ENCODE measurements at places on chromosomes 12 and 14.

GRCh38 chr12:110932046-110932445, 11.7 kb upstream of the MYL2 start:
- peak; percentile 18 for DNase-seq

- no peak for DNase-seq
Observed at GRCh38 chr12:76943008-76943407, 64.2 kb upstream of the CSRP2 start.

DNA sequence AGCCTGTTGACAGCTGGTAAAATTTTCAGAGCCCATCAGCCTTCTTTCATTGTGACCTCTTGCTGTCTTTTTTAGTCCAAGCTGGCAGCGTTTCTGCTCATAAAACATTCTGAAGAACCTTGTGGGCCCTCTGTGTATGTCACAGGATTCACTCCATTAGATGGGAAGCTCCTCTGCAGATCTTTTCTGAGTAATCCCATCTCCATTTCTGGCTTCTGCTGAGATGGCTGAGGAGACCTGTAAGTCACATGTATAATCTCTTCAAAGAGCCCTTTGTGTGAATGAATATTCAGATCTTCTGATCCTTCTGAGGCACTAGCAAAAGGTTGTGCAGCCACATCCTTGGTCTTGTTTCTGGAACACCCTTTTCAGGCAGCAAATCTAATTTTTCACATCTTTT, 2.8 kb downstream of the RXYLT1 start:
- DNase-seq: no peak

- no peak for DNase-seq
Observed at GRCh38 chr12:47270782-47271664, 191.3 kb upstream of the AMIGO2 start.

DNA sequence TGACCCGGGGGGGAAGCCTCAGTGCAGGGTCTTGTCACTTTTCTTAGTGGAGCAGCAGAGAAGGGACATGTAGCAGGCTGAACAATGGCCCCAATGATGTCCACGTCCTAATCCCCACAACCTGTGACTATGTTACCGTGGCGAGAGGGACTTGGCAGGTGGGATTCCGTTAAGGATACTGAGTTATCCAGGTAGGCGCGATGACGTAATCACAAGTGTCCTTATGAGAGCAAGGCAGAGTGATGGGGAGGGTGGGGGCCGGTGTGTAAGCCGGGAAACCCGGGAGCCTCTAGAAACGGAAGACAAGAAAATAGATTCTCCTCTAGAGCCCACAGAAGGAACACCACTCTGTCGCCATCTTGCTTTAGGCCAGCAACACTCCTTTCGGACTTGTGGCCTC, 4.4 kb downstream of the OTUB2 start:
- DNase-seq: no peak

- DNase-seq: no peak
Observed at GRCh38 chr14:100523843-100524169, 63.4 kb downstream of the BEGAIN start.

DNA sequence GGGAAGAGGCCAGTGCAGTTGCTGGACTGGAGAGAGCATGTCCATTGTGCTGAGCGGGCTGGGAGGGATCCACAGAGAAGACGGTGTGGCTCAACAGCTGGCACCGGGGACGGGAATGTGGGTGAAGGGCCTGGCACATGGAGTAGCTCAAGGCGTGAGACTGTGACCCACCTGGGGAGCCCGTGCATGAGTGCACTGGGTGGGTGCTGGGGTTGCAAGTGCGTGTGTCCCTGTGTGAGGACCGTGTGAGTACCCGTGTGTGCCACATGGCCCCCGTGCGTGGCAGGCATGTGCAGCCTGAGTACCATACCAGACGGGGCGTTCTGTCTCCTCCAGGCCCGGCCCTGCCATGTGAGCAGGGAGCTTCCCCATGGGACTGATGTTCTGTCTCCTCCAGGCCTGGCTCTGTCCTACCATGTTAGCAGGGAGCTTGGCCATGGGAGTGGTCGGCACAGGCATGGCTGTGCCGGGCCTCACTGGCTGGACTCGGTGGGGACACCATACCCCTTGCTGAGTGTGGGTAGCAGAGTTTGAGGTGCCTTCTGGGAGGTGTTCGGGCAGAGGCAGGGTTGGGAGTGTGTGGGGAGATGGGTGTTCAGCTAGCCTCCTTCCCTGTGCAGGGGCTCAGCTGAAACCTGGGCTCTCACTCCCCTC, 234.4 kb downstream of the TMEM121 start:
- peak; percentile 44 for DNase-seq

DNA sequence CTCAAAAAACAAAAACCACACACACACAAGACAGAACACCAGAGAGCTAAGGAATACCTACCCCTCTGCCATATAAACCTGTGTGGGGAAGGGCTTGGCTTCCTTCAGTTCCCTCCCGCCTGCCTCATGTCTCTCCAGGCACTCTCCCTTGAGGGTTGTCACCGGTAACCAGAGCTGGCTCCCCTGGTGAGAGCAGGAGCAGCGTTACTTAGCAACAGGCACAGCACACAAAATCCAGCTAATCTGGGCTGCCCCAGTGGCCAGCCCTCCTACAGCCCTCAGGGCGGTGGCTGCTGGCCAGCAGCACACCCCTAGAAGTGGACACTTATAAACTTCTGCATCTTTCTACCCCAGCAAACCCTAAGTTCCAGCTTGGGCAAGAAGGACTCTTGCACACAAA, 21.6 kb upstream of the NR4A1 start:
- DNase-seq: peak; percentile 90

DNA sequence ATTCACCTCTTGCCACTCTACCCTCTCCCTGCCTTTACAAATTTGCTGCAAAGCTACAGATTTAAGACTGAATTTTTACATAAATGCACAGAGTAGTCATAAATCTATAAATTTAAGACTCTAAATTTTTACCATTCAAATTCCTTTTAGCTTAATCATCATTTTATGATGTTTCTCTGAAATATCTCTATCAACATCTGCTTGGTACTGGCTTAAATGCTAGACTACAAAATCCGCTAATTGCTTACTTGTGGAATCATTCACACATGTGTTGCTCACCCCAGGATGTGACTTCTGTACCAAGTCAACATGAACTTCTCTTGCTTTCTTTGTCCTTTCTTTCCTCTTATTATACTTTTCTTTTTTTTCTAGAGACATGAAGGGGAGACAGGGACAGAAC, 109.2 kb downstream of the GALC start:
- DNase-seq: no peak

GRCh38 chr12:71626098-71626497, 37.5 kb downstream of the ZFC3H1 start:
- DNase-seq: no peak

GRCh38 chr12:132362996-132363660, 33.7 kb upstream of the GALNT9 start:
- peak; percentile 61 for DNase-seq

GRCh38 chr14:34243401-34243800, 218.6 kb downstream of the SPTSSA start:
- DNase-seq: no peak

DNA sequence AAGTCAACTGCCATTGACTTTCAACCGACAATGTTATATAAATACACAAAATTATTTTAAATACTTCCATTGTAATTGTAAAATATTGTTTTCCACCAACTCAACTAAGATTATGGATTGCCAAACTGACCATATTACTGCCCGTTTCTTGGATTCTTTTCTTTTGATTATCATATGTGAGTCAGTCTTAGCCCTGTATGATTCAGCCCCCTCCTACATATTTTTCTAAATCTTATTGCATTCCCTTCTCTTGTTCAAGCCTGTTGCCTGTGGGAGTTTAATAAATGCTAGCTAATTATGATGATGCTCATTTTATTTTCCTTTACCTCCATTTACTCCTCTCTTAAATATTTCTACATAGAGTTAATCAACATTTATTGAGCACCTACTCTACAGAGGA, 6.8 kb downstream of the RASSF9 start:
- DNase-seq: no peak

DNA sequence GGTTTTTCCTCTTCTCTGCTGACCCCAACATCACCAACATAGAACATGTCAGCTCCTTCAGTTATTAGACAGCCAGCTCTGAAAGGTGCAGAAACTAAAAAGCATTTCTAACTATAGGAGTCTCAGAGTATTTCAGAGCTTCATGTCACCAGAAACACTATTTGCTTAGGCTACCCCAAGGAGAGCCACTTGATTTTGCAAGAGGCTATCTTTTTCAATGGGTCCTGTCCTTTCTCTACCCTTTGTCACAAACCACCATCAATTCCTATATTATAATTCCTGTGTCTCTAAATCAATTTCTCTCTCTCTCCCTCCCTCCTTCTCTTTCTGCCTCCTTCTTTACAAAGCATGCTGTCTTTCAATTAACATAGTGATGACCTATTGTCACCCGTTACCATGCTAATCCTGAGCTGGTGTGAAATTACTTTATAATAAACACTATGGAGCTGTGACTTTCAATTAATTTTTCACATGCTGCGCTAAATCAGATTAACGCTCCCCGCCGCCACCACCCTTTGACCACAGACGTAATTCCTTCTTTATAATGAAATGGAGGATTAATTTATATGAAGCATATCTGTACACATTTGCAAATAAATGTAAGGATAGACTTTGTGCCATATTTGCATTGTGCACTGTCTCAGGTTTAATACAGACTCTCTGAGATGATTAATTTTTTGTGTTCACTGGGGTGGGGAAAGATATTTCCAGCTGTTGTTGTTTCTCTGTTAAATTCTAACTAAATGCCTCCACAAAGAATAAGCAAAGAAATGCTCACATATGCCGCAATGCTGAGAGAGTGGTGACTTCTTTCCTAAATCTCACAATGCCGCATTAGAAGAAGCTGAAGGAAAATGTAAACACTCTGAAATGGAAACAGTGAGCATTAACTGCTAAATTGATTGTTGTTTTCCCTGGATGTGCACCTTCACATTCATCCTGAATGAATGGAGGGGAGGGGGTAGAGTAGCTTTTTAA, 418.6 kb downstream of the PDZRN4 start:
- peak; percentile 30 for DNase-seq

DNA sequence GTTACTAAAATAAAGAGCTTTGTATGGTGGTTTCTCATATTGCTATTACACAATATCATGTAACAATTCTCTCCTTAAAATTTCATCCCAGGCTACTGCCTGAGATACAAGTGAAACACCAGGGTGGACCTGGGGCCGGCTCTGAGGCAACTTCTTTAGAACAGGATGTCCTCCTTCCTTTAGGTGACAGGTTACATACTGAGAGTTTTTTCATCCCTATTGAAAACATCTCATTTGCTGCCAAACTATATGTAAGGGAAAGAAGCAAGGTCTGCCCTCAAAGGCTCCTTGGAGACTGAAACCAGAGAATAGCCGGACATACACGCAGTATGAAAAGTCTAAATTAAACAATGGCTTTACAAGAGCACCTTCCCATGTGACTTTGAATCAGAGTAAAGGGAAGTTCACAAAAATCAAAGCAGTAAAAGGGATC, 139.9 kb downstream of the DUSP6 start:
- DNase-seq: no peak

DNA sequence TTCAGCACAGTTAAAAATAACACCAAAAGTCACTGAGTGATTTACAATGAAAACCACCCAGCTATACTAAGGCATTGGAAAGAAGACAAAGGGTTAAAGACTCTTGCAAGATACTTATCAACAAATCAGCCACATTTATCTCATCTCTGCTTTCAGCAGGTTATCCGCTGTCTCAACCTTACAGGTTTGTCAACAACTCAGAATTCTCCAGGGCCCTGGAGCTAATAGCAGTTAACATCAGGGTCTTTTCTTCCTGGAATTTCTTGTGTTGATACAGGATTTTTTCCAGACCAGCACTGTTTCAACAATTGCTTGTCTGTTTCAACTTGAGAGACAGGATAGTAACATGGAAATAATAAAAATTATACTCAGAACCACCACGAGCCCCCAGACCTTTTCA, 3.5 kb downstream of the PKP2 start:
- DNase-seq: no peak

DNA sequence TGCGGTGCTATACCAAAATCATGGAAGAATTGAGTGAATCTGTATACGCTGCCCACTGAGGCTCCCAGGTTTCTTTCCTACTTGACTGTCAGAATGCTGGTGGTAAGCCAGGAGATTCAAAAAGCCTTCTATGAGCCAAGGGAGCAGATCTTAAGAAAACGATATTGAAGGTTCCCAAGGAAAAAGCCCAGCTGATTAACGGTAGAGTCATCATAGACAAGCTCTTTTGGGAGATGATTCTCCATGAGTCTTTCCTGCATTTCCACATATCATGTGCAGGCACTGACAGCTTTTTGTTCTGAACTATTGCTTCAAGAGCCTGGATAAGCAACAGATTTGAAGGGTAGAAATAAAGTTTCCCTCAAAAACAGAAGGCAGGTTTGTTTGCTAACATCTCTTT, 17.5 kb downstream of the SLC35F4 start:
- no peak for DNase-seq

- DNase-seq: no peak
Observed at GRCh38 chr14:32623300-32624093, 294.4 kb downstream of the AKAP6 start.

DNA sequence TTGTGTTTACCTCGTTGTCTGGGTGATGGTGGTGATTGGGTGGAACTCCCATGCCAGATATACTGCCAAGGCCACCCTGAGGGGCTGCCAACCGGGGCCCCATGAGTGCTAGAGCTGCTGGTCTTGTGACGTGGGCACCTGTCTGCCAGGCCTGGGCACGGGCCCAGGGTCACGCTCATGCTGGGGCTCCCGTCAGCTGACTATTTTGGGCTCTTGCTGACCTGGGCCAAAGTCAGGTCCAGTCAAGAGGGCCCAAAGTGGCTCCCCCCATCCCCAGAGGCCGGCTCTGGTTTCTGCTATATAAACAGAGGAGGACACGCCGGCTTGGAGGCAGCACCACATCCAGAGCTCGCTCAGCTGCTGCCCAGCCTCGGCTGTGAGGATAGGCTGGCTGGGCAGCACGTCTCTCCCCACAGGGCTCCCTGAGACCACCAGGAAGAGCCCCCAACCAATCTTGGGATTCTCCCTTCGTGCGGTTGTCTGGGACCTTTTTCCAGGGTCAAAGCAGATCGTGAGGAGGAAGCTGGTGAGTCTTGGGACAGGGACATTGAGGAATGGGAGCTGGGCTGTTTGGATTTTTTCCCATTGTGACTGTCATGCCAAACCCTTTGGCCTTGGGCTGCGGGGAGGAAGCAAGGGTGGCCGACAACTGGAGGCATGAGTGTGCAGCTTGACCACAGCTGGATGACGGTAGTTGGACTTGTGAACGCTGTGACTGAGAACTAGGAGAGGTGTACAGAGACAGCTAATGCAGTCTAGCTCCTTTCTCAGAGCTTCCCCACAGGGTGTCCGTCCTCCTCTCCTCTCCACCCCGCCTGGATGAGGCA, 7.6 kb upstream of the NR4A1 start:
- DNase-seq: no peak

GRCh38 chr12:131835616-131836171, 7.5 kb downstream of the MMP17 start:
- DNase-seq: no peak
